Islet precursor cell (in vitro differentiated cells): ENCODE measurements at places on chromosomes 13 and 19.

DNA sequence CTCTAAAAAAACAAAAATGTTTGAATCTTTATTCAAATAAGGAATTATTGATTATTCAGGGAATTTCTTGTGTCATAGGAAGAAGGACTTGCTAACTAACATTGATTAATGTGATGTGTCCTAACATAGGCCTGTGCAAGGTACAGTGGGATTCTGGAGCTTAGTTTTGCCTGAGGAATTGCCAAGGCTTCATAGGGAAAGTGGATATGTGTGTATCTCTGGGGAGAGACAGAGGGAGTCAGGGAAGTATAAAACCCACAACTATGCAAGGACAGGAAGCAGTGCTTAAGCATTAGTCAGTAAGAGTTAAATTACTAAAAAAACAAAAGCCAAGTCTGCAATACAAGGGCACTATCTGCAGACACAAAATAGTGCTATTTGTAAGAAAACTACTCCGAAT, 59.6 kb downstream of the WDFY2 start:
- DNase-seq: no peak

- DNase-seq: no peak
These were observed 607 bp downstream of the PLEKHJ1 start for GRCh38 chr19:2235381-2236063.

GRCh38 chr13:110887597-110888333, 27.1 kb downstream of the ANKRD10 start:
- no peak for DNase-seq

DNA sequence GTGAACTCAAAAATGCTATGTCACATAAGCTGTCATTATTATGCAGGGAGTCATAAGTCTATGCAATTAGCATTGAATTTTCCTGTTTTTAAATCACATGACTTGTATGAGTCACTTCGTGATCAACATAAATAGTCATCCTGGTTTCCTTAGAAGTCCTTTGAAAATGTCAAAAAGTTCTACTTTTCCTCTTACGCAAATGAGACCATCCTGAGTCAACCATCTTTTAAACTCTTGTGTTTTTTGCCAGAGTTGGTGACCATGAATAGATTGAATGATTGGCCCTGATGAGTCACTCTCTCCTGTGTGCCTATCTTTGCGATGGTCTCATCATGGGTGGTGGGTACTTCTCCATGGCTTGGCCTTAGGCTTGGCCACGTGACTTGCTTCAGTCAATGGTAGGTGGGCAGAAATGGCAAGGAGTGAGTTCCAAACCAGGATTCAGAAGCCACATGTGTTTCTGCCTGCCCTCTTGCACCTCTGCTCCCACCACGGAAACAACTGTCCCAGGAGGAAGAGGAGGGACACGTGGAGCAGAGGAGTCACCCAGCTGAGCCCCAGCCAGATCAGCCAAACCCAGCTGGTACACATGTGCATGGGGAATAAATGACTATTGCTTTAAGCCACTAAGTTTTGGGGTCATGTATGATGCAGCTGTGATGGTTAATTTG, 123.5 kb upstream of the CACNA1A start:
- no peak for DNase-seq
